Activated CD4-positive, alpha-beta T cell treated with anti-CD3 and anti-CD28 coated beads, Interleukin-2, amount 50 U/mL, for 4 hours (primary cell): ENCODE measurements at places on chromosomes 1 and 21.

- DNase-seq: no peak
These were observed 57.9 kb downstream of the LACTBL1 start for GRCh38 chr1:22914633-22915217.

DNA sequence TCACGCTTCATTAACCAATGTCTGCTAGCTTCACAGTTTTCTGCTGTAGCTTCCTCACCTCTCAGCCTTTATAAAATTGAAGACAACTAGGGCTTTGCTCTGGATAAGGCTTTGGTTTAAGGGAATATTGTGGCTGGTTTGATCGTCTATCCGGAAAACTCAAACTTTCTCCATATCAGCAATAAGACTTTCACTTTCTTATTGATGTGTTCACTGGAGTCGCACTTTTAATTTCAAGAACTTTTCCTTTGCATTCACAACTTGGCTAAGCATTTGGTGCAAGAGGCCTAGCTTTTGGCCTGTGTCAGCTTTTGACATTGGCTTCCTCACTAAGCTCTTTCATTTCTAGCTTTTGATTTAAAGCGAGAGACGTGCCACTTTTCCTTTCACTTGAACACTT is 12.9 kb downstream of the COA6 start:
- DNase-seq: no peak

GRCh38 chr21:35038772-35039319 is 10.3 kb downstream of the RUNX1 start:
- no peak for DNase-seq

DNA sequence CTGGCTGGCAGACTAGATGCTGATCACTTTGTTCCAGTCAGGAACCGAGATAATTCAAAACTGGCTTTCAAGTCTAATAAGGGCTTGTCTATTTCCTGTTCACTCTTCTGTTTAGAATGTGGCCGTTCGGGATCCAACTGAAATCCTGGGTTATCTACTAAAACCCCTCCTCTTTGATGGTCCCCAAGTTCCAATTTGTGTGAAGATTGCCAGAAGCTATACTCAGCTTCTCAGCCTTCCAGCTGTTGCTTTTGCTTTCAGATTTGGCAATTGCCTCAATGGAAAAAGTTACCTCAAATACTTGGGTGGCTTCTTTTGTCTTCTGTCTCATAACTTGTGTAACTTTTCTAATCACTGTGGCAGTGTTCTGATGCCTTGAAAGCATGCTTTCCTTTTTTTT is 43.7 kb downstream of the BTBD8 start:
- no peak for DNase-seq

DNA sequence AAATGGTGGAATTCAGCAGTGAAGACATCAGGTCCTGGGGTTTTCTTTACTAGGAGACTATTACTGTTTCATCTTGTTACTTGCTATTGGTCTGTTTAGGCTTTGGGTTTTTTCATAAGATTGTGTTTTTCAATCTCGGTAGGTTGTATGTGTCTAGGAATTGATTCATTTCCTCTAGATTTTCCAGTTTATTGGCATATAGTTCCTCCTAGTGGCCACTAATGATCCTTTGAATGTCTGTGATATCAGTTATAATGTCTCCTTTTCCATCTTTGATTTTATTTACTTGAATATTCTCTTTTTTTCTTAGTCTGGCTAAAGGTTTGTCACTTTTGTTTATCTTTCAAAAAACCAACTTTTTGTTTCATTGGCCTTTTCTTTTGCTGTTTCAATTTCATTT is 233.0 kb downstream of the RWDD3 start:
- no peak for DNase-seq

DNA sequence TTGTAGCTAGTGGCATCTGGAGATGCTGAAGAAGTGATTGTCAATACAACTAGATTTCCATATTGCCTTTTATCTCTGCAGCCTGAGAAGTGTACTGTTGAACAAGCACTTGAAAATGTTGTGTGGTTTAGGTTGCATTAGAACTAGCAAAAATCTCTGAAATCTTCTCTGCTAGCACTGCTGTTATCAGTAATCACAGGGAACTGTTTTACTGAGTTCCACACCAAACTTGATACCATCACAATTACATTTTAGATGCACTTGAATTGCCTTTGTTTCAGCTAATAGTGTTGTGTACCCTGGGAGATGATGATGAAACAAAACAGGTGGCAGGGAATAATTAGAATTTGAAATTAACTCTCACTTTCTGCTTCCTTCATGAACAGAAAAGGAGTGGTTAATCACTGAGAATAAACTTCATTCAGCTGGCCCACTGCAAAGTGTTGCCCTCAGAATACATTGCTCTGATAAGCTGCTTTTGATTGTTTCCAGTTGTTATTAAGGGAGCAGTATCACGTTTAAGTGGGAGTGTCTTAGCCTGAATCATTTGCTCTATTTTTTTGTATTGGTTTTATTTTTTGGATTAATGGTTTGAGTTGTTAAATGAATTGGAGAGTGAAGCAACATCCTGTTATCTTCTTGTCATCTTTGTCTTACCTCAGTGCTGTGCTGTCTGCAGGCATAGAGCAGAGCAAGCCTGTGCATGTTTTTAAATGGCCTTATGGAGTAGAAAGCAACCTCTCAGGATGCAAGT is 13.0 kb downstream of the FAM20B start:
- DNase-seq: no peak

DNA sequence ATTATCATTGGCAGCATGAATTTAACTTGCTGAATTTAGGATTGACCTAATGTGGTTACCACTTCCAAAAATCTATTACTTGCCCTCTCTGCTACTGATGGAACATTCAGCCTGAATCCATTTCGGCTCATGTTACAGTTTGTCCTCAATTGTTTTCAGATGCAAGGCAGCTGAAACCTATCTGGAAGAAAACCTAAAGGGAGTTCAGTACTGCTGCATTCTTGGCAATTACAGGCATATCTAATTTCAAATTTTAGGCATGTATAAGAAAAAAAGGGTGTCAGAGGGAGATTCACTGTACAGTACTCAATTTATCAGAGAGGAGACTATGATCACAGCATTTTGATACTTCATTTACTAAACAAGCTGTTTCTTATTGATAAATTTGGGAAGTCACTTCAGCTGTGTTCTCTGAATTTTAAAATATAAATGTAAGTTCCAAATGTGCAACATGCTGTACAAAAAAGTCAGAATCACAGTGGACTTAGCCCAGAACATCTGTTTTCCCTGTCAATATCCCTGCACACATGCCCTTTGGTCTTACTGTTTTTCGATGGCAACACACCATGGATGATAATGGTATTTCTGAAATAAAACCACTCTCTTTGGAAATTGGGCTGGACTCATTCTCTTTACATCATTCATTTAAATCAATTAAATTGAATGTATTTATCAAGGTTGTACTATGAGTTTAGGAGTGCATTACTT is 651.6 kb upstream of the ADGRL4 start:
- no peak for DNase-seq

DNA sequence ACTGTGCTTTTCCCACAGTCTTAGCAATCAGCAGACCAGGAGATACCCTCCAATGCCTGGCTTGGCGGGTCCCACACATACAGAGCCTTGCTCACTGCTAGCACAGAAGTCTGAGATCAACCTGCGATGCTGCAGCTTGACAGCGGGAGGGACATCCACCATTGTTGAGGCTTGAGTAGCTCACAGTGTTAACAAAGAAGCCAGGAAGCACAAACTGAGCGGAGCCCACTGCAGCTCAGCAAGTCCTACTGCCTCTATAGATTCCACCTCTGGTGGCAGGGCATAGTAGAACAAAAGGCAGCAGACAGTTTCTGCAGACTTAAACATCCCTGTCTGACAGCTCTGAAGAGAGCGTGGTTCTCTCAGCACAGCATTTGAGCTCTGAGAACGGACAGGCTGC is 33.4 kb downstream of the MNDA start:
- no peak for DNase-seq

DNA sequence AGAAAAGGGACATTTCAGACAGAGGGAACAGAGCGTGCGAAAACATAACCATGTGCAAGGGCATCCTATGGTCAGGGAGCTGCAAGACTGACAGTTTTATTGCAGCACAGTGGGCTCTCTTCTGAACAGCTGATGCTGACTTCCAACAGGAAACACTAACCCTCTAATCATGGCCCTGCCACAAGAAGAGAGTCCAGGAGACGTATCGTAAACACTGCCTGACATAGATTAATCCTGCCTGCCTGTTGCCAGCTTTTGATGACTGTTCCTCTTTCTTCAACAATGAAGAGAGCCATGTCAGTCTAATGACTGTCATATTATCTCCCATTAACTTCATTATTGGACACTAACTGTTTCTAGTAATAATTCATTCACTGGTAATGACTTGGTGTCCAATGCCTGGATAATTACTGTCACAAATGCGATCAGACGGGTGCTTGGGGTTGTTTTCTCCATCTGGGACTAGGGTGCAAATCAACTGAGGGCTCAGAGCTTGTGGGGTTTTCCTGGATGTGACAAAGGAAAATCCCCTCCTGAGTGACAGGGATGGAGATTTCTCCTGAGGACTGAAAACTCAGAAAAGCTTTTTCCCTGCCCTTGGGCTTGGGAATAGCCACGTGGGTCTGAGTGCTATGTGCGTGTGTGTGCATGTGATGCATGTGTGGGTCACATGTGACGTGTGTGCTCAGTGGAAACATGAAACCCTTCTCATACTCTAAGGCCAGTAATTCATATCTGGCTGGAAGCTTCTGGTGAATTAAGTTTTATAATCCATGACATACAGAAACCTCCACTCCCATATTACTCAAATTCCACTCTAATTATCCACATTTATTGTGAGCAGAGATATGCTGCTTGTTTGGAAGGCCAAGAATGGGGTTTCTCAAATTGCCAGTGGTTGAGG is 144.0 kb upstream of the PLXNA2 start:
- DNase-seq: no peak

GRCh38 chr1:228778961-228779360 is 43.7 kb downstream of the RHOU start:
- no peak for DNase-seq

DNA sequence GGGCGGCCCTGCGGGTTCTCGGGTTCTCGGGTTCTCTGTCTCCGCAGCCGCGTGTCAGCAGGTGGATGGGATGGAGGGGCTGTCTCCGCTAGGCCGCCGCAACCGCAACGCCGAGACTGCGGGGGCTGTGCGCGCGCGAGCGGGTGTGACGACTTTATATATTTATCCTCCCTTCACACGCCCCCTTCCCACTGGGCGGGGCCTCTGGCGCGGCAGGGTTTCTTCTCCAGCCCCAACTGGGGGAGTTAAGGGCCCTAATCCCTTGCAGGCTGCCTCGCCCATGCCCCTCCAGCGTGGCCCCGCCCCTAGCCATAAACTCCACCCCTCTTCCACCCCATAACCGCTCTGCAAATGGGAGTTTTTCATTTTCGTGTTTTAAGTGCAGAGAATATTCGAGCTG is 3.4 kb downstream of the IGSF21 start:
- DNase-seq: no peak

GRCh38 chr1:179774000-179774399 is 30.9 kb downstream of the FAM163A start:
- DNase-seq: no peak

GRCh38 chr1:23101101-23101827 is 67.4 kb downstream of the LUZP1 start:
- no peak for DNase-seq

DNA sequence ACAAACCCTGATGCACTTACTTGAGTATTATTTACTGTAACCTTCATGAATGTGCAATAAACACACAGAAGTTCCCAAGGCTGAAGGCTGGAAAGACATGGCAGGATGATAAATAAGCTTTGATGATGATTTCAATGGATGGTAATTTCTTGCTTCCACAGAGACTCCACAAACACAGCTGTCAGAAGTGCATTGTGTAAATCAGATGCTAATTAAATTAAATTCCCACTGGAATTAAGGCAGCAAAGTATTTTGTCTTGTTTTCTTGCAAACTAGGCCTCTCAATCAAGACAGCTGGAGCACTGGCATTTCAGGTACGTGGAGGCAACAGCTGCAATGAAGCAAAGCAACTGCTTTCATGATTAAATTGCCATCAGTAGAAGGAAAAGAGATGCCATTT is 24.1 kb downstream of the FAM177B start:
- DNase-seq: no peak

- DNase-seq: no peak
These were observed 66.0 kb downstream of the PLEKHA6 start for GRCh38 chr1:204293605-204294337.

GRCh38 chr1:25205786-25206185 is 26.5 kb downstream of the SYF2 start:
- no peak for DNase-seq

- DNase-seq: no peak
These were observed 20.2 kb upstream of the TCEA3 start for GRCh38 chr1:23444596-23445390.

DNA sequence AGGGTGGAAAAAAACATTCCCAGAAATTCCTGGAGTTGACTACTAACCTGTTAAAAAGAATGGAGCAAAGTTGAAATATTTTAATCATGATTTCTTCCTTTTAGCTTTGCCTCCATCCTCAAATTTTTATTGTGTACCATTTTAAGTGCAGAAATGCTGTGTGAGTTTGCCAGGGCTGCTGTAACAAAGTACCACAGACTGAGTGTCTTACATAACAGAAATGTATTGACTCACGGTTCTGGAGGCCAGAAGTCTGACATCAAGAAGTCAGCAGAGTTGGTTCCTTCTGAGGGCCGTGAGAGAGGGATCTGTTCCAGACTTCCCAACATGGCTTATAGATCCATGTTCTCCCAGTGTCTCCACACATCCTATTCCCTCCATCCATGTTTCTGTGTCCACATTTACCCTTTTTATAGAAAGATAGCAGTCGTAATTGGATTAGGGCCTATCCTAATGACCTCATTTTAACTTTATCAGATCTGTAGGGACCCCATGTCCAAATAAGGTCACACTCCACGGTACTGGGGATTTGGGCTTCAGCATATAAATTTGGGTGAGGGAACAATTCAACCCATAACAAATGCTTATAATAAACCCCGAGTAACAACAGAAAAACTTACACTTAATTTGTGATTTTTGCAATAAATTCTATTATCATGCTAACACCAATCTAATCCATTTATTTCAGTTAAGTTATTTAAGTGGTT is 12.7 kb downstream of the SNX7 start:
- DNase-seq: no peak

GRCh38 chr1:18316764-18317163 is 164.0 kb upstream of the KLHDC7A start:
- no peak for DNase-seq

- no peak for DNase-seq
These were observed 214.6 kb downstream of the GRIK1 start for GRCh38 chr21:29725025-29725736.

DNA sequence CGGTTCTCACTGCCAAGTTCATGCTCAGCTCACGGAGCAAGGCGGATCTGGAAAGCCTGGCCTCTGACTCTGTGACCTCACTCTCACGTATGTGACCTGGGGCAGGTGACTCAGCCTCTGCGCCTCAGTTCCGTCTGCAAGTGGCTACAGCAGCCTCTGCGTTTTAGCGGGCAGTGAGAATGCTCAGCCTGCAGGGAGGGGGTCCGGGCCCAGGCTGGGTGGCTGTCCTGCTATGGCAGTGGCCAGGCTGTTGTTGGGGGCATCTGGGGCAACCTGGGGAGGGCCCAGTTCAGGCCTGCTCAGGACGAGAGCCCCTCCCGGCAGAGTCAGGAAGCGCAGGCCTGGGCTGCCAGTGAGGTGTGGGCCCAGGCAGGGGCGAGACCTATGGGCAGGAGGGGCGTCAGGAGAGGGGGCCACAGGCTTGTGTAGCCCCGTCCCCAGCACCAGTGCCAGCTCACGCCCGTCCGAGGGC is 27.9 kb downstream of the ARHGEF16 start:
- DNase-seq: no peak
